Fibroblast of mammary gland (primary cell): ENCODE measurements at places on chromosomes 3 and 15.

DNA sequence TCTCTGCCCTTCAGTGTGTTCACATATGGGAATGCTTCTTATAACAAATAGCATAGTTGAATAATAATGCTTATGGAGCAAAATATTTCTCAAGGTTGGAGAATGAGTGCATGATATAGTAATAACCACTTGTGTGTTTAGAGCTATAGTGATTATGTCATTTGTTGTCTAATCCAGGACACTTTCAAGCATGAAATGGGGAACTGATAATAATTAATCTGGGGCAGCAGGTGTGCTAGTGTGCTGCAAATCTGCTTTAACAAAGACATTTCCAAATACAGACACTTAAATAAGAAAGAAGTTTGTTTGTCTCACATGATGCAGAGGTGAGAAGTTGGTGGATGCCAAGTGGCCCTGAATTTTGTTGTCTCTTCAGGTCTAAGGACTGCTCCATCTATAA, 579.3 kb upstream of the GRM7 start:
- DNase-seq = no peak

- peak; percentile 86 for DNase-seq
Observed at GRCh38 chr3:63762180-63762579, 56.9 kb upstream of the C3orf49 start.

GRCh38 chr3:75048650-75049049, 434.2 kb upstream of the CNTN3 start:
- peak; percentile 0 for DNase-seq

DNA sequence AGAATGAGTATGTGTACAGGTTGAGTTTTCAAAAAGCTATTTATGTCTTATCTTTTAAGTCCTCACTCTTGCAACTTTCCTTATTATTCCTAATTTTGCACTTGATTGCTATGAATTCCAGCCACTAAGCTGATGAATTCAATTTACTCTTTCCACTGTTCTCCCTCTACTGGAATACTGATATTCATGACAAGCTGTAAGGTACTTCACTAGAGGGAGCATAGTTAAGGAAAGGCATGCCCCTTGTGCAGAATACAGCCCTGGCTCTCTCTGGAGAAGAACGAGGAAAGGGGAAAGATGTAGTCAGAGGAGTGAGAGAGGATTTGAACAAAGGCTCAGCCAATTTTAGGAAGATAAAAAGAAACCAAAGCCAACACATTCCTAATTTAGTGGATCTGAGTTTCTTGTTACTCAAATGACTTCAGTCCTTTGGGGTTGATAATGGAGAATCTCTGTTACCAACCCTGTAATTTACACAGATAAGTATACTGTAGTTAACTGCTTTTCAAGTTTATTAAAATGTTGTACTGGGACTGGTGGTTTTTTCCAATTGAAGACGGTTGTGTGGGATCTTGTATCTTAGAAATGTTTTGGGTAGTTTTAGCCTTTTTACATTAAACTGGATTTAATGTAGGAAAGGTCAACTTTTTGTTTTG, 4.0 kb downstream of the SCAANT1 start:
- DNase-seq = peak; percentile 40

- DNase-seq = peak; percentile 95
Observed at GRCh38 chr3:133821767-133822638, 16.4 kb downstream of the SRPRB start.

- DNase-seq = no peak
Observed at GRCh38 chr15:48456134-48456533, 124.9 kb downstream of the DUT start.

GRCh38 chr3:169285057-169286033, 378.2 kb downstream of the MECOM start:
- DNase-seq = no peak

DNA sequence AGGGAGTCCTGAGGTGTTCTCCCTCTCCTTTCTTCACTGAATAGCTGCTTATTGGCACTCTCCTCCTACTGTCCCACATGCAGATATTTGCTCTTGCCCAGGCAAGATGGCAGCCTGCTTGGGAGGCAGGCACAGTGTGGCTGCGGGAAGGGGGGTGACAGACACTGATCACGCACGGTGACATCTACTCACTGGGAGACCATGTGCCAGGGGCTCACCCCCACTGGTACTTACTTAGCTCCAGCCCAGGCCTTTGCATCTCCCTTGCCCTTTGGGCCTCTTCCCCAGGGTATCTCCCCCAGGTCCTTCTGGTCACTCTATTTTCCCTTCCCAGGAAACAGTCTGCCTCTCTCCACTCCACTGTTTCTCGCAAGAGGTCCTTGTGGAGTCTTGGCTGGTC, 6.4 kb downstream of the PLA2G4E start:
- DNase-seq = no peak

- DNase-seq = peak; percentile 61
Observed at GRCh38 chr3:57855281-57855680, 99.2 kb downstream of the SLMAP start.

- DNase-seq = no peak
Observed at GRCh38 chr15:57924598-57924997, 140.9 kb downstream of the ALDH1A2 start.

DNA sequence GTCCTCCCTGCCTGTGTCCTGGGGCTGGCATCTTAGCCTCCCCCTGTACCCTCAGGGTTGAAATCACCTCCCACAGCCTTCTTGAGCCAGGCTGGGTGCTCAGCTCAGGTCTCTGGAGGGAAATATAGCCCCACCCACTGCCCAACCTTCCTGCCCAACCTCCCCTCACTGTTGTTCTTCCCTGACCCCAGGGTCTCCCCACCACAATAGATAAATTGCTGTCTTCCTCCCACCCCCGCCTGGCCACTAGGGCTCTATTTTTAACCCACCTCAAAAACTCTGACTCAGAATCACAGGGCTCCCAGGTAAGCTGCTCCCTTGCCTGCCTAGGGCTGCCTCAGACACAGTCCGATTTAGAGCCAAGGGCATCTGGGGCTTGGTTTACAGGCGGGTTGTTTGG, 15.0 kb downstream of the HCN4 start:
- DNase-seq = no peak

GRCh38 chr3:191244242-191244867, 45.3 kb downstream of the OSTN start:
- DNase-seq = peak; percentile 41

GRCh38 chr15:77118882-77119321, 48.0 kb upstream of the TSPAN3 start:
- DNase-seq = peak; percentile 80

- no peak for DNase-seq
Observed at GRCh38 chr3:48644898-48645760, 9.9 kb upstream of the SLC26A6 start.

GRCh38 chr15:29773000-29773399, 49.3 kb downstream of the TJP1 start:
- no peak for DNase-seq

DNA sequence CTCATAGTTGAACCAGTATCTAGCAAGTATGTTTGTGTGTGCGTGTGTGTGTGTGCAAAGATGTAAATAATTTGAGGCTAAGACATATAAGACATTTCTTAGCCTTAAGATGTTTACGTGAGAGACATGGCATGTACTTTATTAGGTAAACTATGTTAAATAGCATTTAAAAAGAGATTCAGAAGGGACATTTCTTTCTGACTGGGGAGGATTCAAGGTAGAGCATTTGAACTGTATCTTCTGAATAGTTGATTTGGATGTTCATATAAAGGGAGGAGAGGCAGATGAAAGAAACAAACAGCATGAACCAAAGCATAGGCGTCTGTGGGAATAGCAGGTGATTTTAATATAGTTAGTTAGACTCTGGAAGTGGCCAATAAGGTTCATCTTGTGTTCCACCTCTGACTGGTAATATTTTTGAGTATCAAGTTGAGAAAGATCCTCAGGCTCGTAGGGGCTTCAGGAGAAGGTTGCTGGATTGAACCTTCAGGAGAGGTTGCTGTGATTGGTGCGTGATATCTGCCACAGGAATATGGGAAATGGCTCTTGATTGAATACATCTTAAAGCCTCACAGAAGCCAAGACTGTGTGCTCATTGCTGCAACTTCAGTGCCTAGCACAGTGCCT, 12.6 kb downstream of the NFKBIZ start:
- DNase-seq = no peak

DNA sequence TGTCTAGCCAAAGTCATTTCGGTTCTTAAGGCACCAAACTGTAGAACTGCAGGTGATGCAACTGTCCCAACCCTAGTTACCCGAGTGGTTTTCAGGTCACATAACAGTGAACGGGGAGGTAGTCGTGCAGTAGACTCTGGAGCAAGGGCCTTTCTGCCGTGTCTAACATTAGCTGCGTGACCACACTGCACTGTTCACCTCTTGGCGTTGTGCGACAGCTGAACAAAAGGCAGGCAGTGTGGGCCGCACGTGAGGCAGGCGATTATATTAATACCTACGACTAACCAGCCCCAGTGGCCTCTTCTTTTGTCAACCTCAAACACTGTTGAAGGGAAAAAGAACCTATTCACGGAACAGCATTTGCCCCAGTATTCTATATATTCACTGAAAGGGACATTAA, 2.8 kb downstream of the LRRN1 start:
- DNase-seq = no peak

GRCh38 chr3:157861076-157861765, 245.0 kb downstream of the SHOX2 start:
- DNase-seq = no peak

- peak; percentile 84 for DNase-seq
Observed at GRCh38 chr3:115623044-115623868, at the start of gene GAP43. Gene GAP43 (plus strand): TSS chr3:115623510. CDS start chr3:115623690, 180 bp downstream.

DNA sequence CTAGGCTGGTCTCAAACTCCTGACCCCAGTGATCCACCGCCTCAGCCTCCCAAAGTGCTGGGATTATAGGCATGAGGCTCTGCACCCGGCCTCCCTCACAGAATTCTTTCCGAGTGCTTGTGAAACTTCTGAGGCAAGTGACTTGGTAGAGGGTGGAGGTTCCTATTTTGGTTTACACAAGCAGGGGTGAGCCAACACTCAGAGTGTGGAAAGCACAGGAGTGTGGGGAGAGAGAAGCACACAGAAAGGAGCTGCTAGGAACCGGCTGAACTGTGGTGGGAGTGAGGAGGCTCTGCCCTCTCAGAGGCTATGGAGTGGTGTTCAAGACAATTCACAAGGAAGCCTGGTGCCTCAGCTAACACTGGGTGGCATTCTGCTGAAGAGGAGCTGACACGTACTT, 7.7 kb downstream of the CAPN3 start:
- peak; percentile 19 for DNase-seq

DNA sequence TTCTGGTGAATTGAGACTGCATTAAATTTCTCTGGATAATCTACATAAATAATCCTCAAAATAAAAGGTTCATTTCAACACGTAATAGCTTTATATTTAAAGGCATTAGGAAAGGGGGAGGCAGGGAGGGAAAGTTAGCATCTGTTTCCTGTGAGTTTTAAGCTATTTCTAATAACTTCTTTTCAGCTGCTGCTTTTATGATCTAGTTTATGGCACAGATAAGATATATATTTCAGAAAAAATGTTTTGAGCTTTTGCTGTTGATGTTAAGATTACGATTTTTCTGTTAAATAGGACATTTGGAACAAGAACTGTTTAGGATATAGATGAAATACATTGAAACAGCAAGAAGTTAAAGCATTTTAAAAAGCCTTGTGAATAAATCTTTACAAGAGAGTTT, 30.0 kb downstream of the UBE2E1 start:
- DNase-seq = no peak

DNA sequence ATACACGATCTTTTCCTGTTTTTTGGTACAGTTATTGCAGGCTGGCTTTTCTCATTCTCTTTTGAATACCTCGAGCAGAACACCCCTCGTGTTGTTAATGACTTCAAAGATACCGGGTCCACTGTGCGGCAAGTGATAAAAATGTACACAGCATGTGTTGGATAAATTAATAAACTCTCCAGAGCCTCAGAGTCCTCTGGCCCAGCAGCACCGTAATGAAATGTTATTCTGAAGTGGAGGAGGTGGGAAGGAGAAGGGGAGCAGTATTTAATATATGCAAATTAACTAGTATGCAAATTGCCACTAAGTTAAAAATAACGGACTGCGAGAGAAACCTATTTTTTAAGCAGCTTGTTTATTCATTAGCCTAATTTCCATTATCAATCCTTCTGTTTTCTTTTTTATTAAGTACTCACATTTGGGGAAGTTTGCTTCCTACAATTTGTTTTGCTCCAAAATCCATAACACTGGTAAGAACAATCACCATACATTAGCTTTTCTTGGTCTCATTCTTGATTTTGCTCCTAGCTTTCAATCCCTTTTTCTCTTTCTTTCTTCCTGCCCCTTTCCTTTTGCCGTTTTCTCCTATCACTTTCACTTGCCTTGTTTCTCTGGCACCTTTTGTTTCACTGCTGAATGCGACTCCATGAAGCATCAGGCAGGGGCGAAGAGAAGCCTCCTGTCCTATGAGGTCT, 462.3 kb upstream of the PPP2R3A start:
- no peak for DNase-seq

DNA sequence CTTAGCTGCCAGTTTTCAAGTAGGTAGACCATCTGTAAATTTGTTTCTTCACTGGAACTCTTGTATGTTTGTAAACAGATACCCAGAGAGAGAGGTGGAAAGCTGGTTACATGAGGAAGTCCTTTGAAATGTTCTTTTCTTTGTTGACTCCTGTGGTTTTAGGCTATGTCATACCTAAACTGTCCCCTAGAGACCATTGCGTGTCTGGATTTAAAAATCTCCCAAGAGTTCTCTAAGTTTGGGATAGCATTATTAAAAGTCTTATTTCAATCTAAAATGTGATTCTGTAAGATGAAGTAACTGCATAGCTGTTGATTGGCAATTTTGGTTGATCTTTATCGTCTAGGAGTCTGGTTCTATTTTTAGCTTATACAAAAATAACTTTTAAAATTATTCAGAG, 127.2 kb downstream of the GHSR start:
- peak; percentile 75 for DNase-seq

DNA sequence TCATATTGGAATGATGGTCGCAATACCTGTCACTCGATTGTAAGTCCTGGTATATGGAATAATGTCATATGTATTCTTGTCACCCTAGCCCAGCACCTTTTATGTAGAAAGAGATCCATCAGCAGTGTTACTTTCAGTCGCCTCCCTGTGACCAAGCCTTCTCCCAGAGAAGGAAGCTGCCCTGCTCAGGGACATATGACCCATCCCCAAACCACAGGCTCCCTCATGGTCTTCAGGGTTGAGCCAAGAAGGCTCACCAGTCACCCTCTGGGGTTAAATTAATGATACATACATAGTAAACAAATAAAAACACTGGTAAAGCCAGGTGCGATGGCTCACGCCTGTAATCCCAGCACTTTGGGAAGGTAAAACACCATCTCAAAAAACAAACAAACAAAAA, 4.6 kb upstream of the MFGE8 start:
- peak; percentile 48 for DNase-seq

DNA sequence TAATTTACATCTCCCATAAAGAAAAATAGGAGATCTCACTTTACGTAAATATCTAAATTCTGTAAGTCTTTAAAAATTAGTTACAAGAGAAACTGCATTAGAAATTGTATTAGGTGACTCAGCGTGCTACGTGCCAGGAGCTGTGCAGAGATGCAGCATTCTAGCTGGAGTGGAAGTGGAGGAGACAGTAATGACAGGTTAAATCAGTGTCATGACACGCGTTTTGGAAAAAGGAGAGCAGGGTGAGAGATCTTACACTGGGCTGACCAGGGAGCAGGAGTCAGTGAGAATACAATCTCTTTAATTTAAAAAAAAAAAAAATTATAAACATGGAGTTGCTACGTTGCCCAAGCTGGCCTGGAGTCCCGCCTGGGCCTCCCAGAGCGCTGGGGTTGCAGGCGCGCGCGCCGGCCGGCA, 635 bp downstream of the TUBGCP5 start:
- peak; percentile 71 for DNase-seq
